ENCODE measurements at places on chromosomes 1 and 21. TPM values are rescaled to one million over a fixed set of nuclear protein-coding genes. Genes with fewer than 3 reads are reported as not detected.

NUDT4B gene
- 1.8 TPM for polyA plus RNA-seq

TTC3 gene
- 233 TPM for polyA plus RNA-seq

NHLH1 gene
- 0.22 TPM for polyA plus RNA-seq

TMEM222 gene
- polyA plus RNA-seq, result 38.7 TPM

TMEM269 gene
- 1.3 TPM for polyA plus RNA-seq

MMEL1 gene
- polyA plus RNA-seq, result 1.6 TPM

NKAIN1 gene
- polyA plus RNA-seq, result 3.4 TPM

CACNA1S gene
- polyA plus RNA-seq, result 0.53 TPM

LELP1 gene
- not detected for polyA plus RNA-seq

GSTM1 gene
- 115 TPM for polyA plus RNA-seq

LRRC3 gene
- 4.6 TPM for polyA plus RNA-seq

RAB25 gene
- 46.9 TPM for polyA plus RNA-seq

WNT2B gene
- 4.5 TPM for polyA plus RNA-seq

CSMD2 gene
- 1.2 TPM for polyA plus RNA-seq

AMY1C gene
- not detected for polyA plus RNA-seq

SLC9C2 gene
- polyA plus RNA-seq, result 0.27 TPM

IQGAP3 gene
- 22.8 TPM for polyA plus RNA-seq

Data from left kidney (tissue), 8 donors.